GM19239 (cell line): ENCODE measurements at places on chromosomes 11 and 22.

DNA sequence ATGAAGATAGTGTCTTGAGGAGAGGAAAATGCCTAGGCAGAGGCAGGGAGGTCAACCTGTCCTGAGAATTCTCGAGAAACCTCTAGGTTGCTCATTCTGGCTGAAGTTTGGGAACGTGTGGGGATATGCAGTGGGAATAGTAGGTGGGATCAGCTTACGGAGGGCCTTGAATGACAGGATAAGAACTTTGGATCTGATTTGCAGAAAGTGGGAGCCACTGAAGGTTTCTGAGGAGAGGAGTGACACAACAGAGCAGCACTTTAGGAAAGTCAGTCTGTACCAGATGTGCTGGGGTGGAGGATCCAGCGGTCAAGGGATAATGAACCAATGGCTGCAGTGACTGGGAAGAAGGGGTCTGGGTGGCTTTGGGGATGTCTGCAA is 2.4 kb downstream of the CD82 start:
- DNase-seq, result no peak

DNA sequence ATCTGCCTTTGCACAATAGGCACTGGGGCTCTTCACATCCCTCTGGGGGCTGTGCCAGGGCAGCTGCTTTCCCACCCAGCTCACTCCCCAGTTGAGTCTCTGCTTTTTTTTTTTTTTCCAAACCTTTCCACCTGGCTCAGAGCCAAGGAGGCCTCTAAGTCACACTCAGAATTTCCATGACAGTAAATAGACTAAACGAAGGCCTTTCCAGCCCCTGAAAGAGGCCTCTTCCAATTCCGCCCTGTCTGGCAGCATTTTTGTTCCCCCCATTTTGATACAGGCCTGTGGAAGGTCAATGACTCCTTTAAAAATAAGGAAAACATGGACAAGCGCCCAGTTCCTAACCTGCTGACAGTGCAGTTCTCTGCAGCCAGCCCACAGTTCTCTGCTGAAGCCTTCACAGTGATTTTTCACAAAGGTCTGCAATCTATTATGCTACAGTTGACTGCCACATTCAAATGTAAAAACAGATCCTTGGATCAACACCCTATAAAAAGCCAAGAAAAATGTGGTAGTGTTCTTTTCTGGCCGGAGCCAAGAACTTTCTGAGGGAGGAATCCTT is 107.5 kb upstream of the SESN3 start:
- no peak for DNase-seq

DNA sequence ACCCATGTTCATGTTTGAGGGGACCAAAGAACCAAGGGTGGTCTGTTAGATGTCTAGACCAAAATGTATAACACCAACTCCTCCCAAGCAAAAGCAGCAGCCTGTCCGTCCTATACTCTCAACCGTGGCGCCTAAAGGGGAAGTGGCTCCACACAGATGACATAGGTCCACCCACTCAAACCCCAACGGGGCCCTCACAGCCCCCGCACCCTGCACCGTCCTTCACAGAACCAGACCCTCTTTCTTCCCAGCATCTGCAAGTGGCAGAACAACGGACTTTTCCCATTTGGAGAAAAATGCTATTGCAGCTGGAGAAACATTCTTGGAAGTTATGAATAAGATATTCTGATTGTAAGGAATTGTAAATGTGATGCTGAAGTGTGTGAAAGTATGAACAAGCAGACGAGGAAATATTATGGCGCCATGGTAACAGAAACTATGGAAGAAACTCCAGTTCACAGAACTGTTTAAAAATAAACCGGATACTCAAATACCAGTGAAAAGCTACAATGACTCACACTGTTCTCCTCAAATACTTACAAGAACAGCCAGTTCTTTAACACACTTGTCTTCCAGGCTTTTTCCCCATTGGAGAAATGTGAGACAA is 76.5 kb upstream of the ARFGAP3 start:
- DNase-seq, result no peak

GRCh38 chr11:40291741-40292140 is 1167.7 kb downstream of the LRRC4C start:
- DNase-seq, result no peak

GRCh38 chr11:1199241-1199750 is 23.6 kb upstream of the MUC5B start:
- DNase-seq, result no peak

DNA sequence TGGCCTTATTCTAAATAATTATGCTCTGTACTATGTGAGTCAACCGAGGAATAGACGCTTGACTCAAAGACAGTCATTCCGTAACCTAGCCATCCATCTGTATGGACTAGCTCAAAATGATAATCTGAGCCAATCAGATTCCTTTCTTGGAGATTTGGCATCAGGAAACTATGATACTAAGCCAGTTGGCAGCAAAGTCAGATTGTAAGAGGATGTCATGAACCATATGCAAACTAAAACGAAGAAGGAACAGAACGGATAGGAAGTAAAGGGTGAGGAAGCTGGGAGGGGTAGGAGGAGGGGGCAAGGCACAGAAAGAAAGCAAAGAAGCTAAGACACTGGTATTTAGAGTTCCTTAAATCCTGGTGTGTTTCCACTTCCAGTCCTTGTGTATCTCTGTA is 10.7 kb upstream of the SESN3 start:
- DNase-seq, result no peak

- DNase-seq, result no peak
These were observed 631.4 kb upstream of the LUZP2 start for GRCh38 chr11:23865341-23865975.
